Fibroblast of the conjunctiva (primary cell): ENCODE measurements at places on chromosomes 7 and 10.

- DNase-seq, result no peak
Observed at GRCh38 chr10:132328738-132329137, 3.3 kb upstream of the LRRC27 start.

GRCh38 chr10:130029209-130029608 is 65.1 kb upstream of the EBF3 start:
- DNase-seq, result no peak

GRCh38 chr10:54587971-54588370 is 213.1 kb downstream of the PCDH15 start:
- no peak for DNase-seq

GRCh38 chr10:125785791-125786190 is 10.2 kb upstream of the MMP21 start:
- DNase-seq, result no peak
